ENCODE measurements at places on chromosomes 1 and 21.

DNA sequence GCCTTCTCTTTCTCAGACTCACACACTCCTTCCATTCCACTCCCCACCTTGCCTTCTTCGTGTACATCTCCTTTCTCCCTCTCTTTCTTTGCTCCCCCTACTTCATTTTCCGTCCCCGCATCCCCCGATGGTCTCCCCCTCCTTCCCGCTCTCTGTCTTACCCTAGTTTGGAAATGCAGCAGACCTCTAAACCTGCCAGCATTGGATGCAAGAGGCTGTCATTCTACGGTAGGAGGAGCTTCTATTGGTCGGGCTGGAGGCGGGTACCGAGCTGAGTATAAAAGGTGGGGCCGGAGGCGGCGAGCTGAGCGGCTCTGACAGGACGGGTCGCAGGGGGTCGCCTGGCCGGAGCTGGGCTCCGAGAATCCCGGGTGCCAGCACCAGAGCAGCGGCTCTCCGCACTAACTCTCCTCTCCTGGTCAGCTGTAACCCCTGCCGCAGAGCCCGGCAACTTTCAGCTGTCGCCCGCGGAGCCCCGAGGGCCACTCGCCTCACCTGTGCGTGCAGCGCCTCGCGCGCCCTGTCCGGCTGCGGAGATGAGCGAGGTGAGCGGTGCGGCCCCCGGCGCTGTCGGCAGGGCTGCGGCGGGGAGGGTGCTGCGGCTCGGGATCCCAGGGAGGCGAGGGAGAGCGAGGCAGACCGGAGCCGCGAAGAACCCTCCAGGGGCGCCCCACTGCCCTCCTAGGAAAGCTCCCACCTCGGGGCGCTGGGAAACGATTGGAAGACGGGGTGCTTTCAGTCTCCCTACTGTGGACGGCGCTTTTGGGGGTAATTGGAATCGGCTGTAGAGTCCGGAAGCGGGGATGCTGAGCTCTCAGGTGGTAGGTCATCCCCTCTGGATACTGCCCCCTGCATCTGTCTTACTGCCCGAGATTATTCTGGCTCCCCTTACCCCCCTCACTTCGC lies at the start of gene PCP4L1:
PCP4L1 (plus strand) TSS at position 307 of the 906 bp plus-strand sequence; CDS start at position 537, 230 bp downstream.
- peak; percentile 55 for DNase-seq

GRCh38 chr1:155942578-155943141 lies 1.2 kb downstream of the RXFP4 start:
- no peak for DNase-seq

DNA sequence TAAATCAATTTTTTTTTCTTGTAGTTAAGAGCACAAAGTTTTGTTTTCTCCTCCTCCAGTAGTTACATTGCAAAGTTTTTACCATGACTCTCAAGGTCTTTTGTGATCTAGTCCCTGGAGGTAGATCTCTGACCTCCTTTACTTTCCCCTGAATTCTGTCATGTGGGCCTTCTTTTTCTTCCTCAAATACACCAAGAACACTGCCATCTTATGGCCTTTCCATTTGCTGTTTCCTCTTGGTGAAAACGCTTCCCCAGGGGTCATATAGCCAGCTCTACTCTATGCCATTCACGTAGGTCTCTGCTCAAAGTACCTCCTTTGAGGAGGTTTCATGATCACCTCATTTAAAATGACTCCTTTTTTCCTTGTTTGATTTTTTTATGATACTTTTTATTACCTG lies 2.7 kb downstream of the DDX20 start:
- no peak for DNase-seq

- no peak for DNase-seq
These were observed 7.9 kb upstream of the MRPS15 start for GRCh38 chr1:36471830-36472641.

DNA sequence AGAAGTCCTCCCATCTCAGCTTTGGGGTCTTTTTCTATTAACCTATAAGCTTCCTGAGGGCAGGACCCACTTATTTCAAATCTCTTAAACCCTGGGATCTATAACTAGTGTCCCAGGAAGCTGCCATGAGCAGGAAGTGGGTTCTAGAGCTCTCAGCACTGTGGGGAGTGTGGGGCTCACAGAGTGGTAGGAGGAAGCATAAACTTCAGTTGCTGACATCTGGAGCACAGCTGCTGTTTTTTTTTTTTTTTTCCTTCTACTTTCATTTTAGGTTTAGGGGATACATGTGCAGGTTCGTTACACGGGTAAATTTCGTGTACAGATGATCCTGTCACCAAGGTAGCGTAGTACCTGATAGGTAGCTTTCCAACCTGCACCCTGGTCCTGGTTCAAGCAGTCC lies 59.3 kb downstream of the AK4 start:
- DNase-seq = no peak

GRCh38 chr1:240739139-240739538 lies 127.2 kb upstream of the GREM2 start:
- no peak for DNase-seq

DNA sequence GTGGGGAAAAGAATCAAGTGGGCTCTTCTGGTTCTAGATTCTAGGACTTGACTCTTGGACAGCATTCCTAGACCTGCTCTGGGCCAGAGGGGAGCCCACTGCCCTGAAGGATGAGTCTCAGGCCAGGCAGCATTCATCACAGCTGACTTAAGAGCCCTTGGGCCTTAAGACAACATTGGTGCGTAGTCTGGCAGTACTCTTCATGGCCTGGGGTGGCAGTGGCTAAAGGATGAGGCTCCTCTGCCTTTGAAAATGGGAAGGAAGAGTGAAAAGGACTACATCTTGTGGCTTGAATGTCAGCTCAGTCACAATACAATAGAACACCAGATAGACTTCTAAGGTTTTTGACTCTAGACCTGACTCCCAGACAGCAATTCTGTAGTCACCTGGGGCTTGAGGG lies 1415.1 kb upstream of the PRMT6 start:
- DNase-seq = no peak

GRCh38 chr1:210624722-210625121 lies 296.0 kb downstream of the HHAT start:
- DNase-seq = no peak

- DNase-seq = no peak
These were observed 497.0 kb downstream of the RWDD3 start for GRCh38 chr1:95730986-95731385.

DNA sequence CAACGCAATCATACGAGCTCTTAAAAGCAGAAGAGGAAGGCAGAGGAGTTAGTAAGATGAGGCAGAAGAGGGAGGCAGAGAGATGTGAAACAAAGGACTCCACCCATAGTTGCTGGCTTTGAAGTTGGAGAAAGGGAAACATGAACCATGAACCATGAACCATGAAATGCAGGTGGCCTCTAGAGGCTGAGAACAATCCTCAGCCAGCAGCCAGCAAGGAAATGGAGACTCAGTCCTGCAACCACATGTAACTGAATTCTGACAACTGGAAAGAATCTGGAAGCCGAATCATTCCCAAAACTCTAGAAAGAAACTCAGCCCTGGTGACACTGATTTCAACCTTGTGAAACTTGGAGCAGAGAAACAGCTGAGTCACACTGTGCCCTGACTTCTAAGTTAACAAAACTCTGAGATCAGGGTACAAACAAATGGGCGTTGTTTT lies 10.1 kb downstream of the DIPK1A start:
- peak; percentile 83 for DNase-seq

DNA sequence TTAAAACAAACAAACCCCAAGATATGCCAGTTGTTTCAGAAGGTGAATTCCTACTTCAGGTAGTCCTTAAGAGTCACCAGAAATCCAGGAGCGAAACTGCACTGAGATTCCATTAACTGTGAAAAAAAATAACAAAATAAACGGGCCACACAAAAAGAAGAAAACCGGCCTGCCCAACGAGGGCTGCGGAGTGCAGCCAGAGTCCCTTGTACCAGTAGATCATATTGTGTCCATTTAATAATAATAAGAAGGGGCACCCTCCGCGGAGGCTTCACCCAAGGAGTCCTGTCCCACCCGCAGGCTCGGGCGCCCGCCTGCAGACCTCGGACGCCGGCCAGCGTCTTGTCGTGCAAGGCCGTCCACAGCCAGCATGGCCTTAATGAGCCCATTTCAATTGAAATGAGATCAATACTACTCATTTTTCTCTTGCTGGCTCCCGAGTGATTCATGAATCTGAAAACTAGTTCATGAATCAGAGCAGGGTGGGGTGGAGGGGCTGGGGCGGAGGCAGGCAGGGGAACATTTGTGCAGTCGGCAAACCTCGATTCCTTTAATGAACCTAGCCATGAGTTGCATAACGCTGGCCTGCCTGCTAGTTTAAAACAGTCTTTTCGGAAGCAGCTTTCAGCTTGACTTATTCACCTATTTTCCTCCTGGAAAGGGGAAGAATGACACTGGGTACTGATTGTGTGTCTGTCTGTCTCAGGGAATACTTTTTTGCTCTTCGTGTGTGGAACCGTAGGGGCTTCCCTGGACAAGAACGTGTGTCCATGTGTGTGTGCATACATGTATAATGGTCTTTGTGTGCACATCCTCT lies 113.1 kb upstream of the IRF2BP2 start:
- peak; percentile 62 for DNase-seq

GRCh38 chr1:54986025-54986424 lies 5.6 kb downstream of the TMEM61 start:
- DNase-seq = no peak

GRCh38 chr1:11940260-11940921 lies 5.9 kb downstream of the PLOD1 start:
- no peak for DNase-seq

DNA sequence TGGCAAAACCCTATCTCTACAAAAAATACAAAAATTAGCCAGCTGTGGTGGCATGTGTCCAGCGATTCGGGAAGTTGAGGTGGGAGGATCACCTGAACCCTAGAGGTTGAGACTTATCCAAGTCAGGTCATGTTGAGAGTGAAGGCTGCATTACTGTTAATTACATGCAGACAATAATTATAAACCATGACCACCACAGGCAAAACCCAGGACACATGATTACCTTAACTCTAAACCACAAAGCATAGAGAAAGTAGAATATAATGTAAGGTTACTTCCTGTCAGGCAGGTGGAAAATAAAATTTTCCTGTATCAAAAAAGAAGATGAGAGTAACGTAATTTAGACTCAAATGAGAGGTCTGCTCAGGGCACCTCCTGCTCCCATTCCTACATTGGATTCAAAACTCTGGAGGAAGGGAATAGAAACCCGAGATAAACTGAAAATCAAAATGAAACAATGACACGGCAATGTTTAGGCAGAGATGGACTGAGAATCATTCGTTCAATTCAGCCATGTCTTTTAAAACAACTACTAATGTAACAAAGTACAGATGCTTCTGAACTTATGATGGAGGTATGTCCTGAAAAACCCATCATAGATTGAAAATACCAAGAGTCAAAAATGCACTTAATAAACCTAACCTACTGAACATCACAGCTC lies 33.6 kb downstream of the RGS8 start:
- no peak for DNase-seq

DNA sequence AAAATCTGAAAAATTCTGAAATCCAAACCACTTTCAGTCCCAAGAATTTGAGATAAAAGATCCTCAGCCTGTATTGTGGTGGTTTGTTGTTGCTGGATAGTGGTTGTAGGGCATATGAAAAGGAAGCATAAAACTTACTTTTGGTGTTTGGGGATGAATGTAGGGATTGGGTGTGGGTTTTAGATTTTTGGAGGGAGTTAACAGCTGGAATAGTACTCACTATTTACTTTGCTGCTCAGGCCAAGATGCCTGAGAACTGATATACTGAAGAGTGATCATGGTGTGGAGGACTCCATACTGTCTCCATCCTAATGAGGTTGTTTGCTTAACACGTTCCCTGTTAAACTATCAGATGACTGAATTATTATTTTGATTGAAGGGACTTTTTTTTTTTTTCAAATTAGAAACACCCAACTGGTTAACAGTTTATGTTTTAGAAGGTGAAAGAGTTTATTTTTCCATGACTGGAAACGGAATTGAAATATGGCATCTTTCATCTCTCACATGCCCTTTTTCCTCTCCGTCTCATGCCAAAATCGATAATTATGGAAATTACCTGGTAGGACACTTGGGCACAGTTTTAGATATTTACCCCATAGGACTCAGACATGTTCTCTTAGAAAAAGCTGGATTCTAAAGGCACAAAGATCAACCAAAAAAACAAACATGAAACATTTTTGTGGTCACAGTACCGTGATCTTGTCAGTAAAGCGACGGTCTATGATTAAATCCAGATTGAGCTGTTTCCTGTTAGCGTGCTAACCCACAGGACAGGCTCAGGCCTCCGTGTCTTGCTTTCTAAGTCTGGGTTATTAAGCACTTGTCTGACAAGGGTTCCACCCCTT lies 37.3 kb downstream of the RGL1 start:
- peak; percentile 17 for DNase-seq

- DNase-seq = no peak
These were observed 3.5 kb upstream of the PHC2 start for GRCh38 chr1:33434363-33434750.

DNA sequence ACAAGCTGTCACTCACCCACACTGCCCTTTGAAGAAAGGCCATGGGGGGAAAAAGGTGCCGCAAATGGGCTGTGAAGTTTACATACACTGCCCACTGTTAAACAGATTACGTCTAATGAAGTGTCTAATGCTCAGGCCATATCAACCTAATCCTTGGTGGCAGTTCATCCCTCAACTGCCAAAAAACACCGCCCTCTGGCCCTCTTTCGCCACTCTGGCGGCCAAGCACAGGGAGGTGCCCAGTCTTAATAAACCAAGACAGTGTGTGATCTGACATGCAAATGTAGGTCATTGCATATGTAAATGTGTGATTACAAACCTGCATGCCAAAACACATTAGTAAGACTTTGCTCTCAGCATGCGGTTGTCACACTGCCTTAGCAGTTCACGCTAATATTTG lies 89.5 kb downstream of the NEK7 start:
- no peak for DNase-seq

DNA sequence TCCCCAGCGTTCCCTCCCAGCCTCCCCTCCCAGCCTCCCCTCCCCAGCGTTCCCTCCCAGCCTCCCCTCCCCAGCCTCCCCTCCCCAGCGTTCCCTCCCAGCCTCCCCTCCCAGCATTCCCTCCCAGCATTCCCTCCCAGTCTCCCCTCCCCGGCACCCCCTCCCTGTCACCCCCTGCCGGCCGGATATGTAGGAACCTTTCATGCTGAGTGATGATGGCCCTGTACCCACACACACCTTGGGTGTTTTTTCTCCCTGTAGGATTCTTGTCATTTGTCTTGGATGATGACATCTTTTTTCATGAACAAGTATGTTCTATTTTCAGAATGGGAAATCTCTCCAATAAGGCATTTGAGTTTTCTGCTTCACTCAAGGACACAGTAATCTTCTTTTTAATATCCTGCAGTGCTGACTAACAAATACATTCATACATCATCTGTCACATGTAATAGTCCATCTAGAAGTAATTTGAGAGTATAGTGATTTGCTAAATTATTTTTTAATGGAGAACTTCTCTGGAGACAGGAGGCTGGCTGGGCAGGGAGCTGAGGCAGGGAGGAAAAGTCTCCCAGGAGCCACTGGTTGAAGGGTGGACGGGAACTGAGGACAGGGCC lies 19.5 kb downstream of the FTCD start:
- DNase-seq = no peak

- DNase-seq = peak; percentile 49
These were observed 25.3 kb upstream of the EFHD2 start for GRCh38 chr1:15384301-15384901.

GRCh38 chr1:201137579-201138310 lies 10.8 kb upstream of the ASCL5 start:
- DNase-seq = no peak

Measured in B cell (primary cell).